ENCODE measurements at places on chromosomes 7 and 10.

GRCh38 chr7:107700570-107700969, 39.9 kb downstream of the SLC26A4 start:
- no peak for DNase-seq

DNA sequence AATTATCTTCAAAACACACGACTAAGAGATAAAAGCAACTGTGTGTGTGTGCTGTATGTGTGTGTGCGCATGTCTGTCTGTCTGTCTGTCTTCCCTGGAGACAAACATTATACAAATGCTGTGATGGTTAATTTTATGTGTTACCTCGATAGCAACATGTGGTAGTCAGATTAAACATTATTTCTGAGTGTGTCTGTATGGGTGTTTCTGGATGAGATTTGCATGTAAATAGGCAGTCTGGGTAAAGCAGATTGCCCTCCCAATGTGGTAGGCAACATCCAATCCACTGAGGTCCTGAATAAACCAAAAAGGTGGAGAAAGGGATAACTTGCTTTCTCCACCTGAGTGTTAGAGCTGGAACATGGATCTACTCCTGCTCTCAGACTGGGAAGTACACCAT, 67.9 kb downstream of the SLC25A13 start:
- DNase-seq: no peak

DNA sequence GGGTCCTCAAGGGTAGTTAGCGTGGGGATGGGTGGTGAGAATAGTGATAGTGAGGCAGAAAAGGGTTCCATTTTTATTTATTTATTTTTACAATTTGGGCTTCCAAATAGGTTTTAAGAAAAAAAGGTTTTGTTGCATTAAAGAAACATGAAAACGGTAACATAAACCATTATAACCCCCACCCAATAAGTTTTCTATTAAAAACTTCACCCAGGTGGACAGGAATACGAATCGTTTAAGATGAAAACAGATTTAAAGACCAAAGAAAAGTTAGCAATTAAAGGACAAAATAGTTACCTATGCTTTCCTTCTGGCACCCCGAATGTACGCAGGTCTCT, 78.7 kb downstream of the ZFAND4 start:
- DNase-seq: no peak

DNA sequence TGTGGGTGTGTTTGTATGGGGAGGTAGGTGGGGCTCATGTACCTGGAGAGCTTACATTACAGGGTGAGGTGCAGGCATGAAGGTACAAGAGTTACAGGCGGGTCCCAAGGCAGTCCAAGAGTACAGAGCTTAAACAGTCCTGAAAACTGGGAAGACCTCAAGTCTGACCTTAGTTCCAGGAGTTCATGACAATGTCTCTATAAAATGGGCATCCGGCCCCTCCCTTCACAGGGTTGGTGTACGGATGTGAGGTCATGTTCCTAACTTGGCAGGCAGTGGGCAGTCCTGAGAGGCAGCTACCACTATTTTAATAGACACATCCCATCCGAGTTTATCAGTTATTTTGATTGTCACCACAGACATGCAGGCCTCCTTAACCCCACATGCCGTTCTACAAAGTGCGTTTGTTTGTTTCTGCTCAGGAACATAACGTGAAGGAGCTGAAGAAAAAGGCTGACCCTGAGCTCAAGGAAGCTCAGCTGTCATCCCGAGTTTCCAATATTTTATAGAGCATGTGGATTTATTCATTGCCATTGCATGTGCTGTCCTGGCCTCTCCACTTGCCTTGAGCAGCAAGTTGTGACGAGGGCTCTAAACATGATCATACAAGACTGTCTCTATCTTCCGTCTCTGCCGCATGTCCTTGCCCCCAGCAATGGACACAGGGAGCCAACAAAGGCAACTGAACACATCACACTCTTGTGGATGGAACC, 647.5 kb upstream of the IGFBP3 start:
- no peak for DNase-seq

- no peak for DNase-seq
These were observed 683.7 kb upstream of the NRP1 start for GRCh38 chr10:34018129-34018528.

GRCh38 chr7:44639671-44640321, 33.4 kb downstream of the OGDH start:
- DNase-seq: peak; percentile 74

DNA sequence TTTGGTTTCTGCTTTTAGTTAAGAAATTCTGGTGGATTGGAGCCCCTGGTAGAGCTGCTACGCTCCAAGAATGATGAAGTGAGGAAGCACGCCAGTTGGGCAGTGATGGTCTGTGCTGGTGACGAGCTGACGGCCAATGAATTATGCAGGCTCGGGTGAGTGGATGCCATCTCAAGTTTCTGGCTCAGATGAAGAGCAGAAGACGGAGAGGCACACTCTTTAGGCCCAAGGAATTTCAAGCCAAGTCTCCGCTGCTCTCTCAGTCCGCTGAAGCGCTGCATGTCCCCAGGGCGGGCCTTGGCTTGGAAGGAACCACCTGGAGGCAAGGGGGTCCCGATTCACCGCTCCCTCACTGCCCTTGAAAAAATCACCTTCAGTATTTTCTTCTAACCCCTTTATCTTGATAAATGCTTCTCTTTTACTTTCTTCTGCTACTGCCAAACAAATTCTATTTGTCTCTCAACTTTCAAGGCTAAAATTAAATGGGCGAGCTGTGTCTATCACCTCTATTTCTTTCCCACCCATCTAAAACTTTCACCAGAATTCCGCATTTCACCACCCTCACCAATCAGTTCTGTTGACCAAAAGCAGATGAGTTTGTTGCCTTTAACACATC, 74.2 kb downstream of the ARMC3 start:
- no peak for DNase-seq

DNA sequence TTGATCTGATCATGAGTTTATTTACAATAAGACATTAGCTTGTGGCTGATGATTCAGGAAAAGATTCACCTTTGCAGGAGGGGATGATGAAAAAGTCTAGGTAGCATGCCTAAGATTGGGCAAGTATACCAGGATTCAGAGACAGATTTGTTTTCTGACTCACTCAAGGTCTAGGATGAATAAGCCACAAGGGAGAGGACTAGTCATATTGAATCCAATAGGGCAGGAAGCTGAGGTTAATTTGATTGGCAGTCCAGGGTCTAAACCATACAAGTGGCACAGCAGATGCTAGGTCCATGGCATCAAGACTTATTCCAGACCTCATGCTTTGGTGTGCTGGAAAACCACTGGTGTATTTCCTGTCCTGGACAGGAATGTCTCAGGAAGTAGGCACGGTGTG, 1133.4 kb downstream of the XPNPEP1 start:
- DNase-seq: no peak

- DNase-seq: no peak
These were observed 39.6 kb downstream of the ABCB1 start for GRCh38 chr7:87561102-87561501.

- DNase-seq: no peak
These were observed 56.1 kb upstream of the ADO start for GRCh38 chr10:62748386-62748785.

DNA sequence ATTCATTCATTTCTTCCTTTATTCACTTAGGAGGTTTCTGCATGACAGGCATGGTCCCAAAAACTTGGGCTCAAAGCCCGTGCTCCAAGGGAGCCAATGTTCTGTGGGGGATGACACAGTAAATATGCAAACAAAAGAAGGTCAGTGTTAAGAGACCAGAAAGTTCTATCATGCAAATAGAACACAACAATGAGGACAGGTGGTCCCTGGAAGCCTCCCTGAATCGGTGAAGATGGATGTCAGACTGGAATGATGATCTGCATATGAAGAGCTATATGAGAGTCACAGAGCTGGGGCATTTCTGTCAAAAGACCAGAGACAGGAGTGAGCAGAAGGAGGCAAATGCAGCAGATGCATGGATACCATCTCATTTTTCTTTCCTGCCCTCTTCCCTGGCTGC, 129.0 kb downstream of the ABCA13 start:
- DNase-seq: no peak

DNA sequence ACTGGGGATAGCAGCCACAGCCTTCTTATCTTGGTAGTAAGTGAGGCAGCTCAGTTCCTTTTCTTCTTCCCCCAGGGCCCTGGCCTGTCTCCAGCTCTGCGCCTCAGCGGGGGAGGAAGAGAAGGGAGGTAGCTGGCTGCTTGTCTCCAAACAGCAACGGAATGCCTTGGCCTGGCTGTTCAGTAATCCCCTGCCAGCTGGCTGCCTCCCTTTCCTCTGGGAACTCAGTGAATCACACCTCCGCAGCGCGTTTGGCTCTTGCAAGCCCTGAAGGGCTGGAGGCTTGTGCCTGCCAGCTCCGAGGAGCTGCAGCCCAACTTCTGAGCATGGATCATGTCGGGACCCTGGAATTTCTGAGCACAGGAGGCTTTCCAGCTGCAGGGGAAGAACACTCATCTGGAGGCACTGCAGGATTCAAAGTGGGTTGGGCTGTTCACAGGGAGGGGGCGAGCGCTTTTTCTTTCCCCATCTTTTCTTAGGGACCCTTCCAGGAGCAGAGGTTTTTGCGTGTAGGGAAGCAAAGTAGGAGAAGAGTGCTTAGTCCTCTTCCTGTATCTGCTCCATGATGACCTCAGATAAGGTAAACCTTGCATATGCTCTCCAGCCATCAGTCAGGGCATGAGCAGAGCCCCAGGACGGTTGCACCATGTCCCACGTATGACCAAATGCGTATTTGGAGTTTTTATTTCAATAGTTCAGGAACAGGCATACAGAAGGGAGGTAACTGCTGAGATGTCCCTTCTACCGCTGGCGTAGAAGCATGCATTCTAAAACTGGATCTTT, 253.2 kb upstream of the INHBA start:
- peak; percentile 100 for DNase-seq

- peak; percentile 59 for DNase-seq
These were observed 57.8 kb upstream of the PCGF5 start for GRCh38 chr10:91162495-91163268.

- no peak for DNase-seq
These were observed 13.1 kb downstream of the UBE3C start for GRCh38 chr7:157151626-157152339.

- no peak for DNase-seq
These were observed 11.4 kb downstream of the ZSWIM8 start for GRCh38 chr10:73796766-73797165.

GRCh38 chr7:74275401-74275881, 13.8 kb upstream of the CLIP2 start:
- no peak for DNase-seq

- DNase-seq: no peak
These were observed 33.6 kb downstream of the CTNNA3 start for GRCh38 chr10:67662415-67662814.

GRCh38 chr7:111787741-111788140, 225.4 kb upstream of the IMMP2L start:
- no peak for DNase-seq

GRCh38 chr10:96556003-96556402, 30.8 kb downstream of the TM9SF3 start:
- peak; percentile 48 for DNase-seq

DNA sequence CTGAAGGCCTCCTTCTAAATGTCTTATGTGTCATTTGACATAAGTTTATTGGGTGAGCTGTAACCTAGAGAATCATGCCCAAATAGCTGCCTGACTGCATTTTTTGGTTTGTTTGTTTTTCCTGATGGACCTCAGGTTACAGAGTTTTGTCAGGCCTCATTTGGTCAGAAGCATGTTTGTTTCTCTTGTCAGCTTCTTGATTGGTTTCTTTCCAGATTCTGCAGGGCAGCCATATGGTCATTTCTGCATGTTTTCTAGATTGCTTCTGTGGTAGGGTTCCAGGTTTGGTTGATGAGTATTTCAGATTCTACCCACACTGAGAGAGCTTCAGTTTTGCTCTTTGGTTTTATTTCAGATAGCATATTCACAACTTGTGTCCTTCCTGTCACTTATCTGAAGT, 28.0 kb downstream of the GLCCI1 start:
- DNase-seq: no peak

DNA sequence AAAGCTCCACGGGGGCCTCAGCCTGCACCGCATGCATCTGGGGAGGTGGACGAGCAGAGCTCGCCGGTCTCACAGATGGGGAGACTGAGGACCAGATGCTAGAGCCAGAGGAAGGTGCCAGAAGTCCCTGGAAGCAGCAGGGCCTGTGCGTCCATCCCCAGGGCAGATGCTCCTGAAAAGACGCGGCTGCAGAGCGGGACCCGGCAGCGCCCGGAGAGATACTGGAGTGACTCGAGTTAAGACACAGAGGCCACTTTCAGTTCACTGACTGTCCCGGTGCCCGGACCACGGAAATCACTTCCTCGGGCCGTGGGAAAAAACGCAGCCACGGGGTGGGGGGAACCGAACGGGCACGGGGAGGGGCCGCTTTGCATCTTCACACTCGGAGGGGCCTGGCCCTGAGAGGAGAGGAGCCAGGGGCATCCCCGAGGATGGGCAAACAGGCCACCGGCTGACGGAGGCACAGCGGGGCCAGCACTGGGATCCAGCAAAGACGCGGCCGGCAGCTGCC, 85.4 kb downstream of the FOXL3 start:
- DNase-seq: no peak

- no peak for DNase-seq
These were observed 41.1 kb downstream of the COBL start for GRCh38 chr7:51275532-51275931.

- no peak for DNase-seq
These were observed 262.2 kb upstream of the AOAH start for GRCh38 chr7:36986511-36986933.

DNA sequence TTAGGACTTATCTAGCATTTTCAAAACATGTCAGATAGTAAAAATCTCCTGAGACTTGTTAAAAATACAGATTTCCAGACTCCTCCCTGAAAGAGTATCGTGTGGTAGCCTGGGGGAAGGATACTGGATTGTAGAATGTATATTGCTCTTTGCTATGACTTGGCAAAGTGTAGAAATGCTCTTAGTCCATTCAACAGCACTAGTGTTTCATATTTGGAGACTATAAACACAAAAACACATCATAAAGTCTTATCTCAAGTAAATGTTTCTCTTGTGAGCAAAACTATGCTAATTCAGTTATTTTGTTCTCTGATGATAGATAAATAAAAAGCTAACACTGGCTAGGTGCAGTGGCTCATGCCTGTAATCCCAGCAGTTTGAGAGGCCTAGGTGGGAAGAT, 137.5 kb upstream of the PRPS1L1 start:
- peak; percentile 44 for DNase-seq

DNA sequence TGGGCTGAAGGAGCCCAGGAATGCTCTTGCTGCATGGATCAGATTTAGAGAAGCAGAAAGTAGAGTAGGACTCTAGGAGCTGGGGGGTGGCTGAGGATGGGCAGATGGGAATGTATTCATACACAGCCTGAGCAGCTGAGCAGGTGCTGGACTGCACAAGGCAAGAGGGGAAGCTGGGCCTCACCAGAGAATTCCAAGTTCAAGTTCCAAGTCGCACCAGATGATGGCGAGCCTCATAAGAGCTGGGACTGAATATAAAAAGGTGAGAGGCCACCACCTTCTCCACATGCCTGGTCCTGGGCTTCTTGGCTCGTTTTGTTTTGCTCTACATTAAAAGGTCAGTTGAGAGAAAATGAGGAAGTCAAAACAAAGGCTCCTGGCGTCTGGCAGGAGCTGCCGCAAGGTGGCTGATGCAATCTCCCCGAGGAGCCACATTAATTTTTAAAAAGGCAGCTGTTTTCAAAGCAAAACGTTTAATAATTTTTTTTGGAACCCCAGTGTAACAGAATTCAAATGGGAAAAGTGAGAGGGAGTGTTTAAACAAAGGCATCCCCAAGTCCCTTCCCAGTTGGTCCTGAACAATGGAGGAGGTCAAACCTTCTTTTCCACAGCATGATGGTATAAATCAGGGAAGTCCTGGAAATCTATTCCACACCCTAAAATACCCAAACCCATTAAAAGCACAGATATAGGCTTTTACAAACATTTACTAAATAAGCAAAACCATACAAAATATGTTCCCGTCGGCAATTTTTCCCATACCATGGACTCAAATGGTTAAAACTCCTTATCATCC, 9.5 kb downstream of the CYREN start:
- no peak for DNase-seq

All from lung (tissue), 17 donors.